ENCODE measurements at places on chromosomes 7 and 10.

DNA sequence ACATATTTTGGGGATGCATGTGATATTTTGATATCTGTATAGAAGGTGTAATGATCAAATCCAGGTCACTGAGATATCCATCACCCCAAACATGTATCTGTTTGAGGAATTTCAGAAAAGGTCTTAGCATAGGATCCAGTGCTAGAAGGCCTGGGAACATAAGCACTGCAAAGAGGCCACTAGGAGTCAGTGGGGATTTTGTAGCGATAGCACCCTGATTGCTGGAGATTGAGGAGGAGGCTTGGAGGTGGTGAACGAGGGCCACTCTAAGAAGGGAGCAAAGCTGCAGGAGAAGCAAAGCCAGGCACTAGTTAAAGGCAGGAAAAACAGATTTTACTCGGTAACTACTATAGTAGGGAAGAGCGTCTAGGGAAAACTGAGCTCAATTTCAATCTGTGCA lies 324.0 kb downstream of the LHFPL3 start:
- DNase-seq = no peak

DNA sequence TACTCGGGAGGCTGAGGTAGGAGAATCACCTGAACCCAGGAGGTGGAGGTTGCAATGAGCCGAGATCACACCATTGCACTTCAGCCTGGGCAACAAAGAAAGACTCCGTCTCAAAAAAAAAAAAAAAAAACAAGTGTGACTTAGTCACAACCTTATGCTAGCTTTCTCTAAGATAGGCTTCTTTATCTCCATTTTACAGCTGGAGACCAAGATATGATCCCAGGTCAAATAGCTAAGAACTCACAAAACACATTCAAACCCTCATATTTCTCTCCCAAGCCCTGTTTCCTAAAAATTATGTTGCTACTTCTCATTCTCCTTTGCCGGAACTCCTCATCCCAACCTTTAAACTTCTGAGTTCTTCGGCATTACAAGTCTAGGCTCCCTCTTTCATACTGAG lies 13.0 kb upstream of the DHTKD1 start:
- DNase-seq = no peak

DNA sequence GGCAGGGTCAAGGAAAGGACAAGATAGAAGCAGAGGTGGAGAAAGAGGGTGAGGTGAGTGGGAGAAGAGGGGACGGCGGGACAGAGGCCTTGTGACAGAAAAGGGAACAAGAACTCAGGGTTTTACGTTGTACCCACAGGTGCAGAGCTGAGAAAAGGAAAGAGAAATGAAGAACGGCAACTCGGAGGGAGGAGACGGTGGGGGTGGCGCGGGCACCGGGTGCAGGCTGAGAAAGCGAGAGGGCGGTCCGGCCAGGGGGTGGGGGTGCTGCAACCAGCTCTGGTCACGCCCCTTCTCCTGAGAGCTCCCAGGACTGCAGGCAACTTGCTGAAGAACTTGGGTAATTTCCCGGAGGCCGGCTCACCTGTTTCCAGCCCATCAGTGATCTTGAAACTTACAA lies 65.3 kb downstream of the CARD11 start:
- DNase-seq = no peak

DNA sequence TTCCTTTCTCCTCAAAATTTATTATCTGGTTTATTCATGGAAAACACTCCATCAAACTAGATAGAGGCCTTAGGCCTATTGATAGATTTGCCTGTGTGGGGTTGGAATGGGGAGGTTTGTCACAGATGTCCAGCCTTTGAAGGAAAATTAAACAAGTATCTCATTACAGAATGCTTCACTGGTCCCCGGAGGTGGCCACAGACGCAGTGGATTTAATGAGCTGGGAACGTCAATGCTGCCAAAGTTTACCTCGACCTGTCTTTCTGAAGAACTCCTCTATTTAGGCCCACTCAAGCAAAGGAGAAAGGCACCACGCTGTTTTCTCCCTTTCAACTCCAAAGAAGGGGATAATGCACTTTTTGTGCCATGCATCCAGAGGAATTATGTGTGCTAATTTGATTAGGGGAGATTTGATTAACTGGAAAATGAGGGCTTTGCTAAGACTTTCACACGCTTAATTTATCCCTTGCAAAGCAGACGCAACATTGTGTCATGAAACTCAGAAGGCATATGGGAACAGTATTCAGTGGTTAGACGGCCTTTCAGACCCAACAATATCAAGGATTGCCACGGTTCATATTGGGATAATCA lies 558.8 kb upstream of the GALNT17 start:
- no peak for DNase-seq

- no peak for DNase-seq
Observed at GRCh38 chr10:69633673-69634635, 3.9 kb downstream of the FAM241B start.

DNA sequence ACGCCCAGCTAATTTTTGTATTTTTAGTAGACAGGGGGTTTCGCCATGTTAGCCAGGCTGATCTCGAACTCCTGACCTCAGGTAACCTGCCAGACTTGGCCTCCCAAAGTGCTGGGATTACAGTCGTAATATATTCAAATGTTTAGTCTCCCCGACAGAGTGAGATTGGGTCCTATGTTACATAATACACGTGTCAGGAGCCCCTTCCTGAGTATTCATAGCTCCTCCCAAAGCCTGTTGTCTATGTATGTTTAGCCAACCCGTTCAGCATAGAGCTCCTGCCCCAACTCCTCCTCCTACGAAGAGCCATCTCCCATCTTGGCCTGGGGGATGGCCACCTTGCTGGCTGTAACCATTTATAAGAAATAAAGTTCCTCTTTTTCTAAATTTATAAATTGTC lies 2.7 kb upstream of the PPP2R2D start:
- no peak for DNase-seq

Data from M059J (cell line).